Dermis blood vessel endothelial cell (primary cell): ENCODE measurements at places on chromosomes 6 and 20. TPM values are rescaled to one million over a fixed set of nuclear protein-coding genes. Genes with fewer than 3 reads are reported as not detected.

Gene KCNQ5
- not detected in 2 replicates for total RNA-seq

Gene TP53TG5
- not detected in 2 replicates for total RNA-seq

Gene DXO
- 12.8 and 14.6 TPM in 2 replicates for total RNA-seq

DNA sequence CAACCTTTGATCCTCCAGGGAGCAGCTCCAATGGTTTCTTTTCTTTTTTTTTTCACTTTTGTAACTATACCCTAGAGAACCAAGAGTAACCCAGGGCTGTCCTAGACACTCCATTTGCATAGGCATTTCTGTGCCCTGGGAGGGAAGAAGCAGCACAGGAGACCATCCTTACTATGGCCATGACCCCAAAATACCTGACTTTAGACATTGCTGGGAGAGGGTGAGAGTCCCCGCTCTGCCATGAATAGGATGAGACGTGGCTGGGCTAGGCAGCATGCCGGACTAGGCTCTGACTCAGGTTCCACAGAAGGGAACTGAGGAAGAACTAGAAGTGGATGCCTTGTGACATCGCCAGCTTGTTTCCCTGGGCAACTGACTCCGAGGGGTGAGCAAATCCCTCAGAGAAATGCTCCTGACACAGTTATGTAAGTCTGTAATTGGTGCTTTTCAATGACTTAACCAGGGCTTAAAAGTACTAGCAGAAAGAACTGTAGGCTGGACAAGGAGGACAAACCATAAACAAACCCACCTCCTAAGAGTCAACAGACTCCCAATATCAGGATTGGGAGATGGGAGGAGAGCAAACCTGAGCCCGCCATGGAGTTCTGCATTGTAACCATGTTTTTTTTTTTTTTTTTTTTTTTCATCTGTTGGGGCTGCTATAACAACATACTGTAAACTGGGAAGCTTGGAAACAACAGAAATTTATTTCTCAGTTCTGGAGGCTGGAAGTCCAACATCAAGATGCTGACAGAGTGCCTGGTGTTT, 910 bp upstream of the ADTRP start:
- no peak for DNase-seq

- DNase-seq, result no peak
These were observed 298.5 kb upstream of the TBX18 start for GRCh38 chr6:85062884-85063283.

DNA sequence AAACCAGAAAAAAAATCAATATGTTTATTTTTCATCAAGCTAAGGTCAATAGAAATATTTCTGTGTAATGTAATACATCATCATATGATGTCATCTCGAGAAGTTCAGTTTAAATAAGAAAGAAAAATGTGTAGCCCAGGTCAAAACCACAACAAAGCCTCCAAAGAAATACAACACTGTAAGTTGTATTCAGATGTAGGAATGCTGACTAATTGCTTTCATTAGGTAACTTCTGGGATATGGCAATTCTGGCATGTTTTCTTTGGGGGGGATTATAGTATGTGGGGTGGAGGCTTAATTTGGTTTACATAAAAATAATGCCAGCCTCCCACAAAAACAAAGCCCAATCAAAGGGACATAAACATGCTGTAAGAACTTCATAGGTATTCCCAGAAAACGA, 881.8 kb upstream of the CITED2 start:
- no peak for DNase-seq

GRCh38 chr6:15604843-15605242, 58.0 kb downstream of the DTNBP1 start:
- DNase-seq, result no peak

DNA sequence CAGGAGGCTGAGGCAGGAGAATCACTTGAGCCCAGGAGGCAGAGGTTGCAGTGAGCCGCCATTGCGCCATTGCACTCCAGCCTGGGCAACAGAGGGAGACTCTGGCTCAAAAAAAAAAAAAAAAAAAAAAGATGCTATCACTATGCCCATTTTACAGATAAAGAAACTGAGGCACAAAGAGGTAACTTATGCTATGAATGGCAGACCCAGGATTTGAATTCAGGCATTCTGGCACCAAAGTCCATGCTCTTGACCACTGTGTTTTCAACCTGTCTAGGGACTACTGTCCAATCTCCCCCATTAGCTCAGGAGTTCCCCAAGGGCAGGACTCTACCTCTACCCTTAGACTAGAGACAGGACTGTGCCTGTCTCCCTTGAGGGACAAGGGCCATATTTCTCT, 9.1 kb upstream of the MDFI start:
- no peak for DNase-seq

GRCh38 chr6:90719321-90720195, 132.7 kb upstream of the MAP3K7 start:
- no peak for DNase-seq
